ENCODE measurements at places on chromosomes 11 and 22.

GRCh38 chr22:24582056-24582814 is 10.6 kb downstream of the LRRC75B start:
- DNase-seq = no peak

GRCh38 chr22:27785831-27786230 is 15.7 kb downstream of the MN1 start:
- no peak for DNase-seq

- DNase-seq = no peak
Measured at GRCh38 chr11:72239313-72239848, 4.6 kb downstream of the PHOX2A start.

GRCh38 chr22:45291931-45292290 is 7.2 kb downstream of the UPK3A start:
- no peak for DNase-seq
